ENCODE measurements at places on chromosomes 16 and 17.

GRCh38 chr17:57004944-57005579 is 27.1 kb downstream of the SCPEP1 start:
- DNase-seq: no peak

- no peak for DNase-seq
Observed at GRCh38 chr17:35856603-35857002, 12.1 kb downstream of the HEATR9 start.

GRCh38 chr16:48277158-48277557 is 29.8 kb upstream of the ABCC11 start:
- DNase-seq: no peak

GRCh38 chr17:10683853-10684252 is 13.5 kb downstream of the SCO1 start:
- DNase-seq: no peak

DNA sequence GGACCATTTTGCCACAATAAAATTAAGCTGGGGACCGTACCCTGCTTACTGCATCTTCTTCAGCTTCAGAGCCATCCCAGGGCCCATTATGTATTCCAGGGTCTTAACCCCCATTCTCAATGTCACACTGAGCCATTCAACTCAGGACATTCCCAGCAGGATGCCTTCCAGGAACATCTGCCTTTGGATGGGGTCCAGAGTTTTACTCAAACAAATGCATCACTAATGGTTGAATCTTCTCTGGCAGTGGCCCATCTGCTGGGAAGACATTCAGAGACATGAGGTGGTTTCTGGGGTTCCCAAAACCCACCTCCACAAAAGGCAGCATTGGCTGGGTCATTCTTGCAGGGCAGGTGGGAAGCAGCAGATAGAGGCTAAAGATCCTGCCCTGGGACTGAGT is 3.4 kb upstream of the SEC14L5 start:
- DNase-seq: no peak

- no peak for DNase-seq
Observed at GRCh38 chr16:1572673-1573072, 39.2 kb downstream of the IFT140 start.

DNA sequence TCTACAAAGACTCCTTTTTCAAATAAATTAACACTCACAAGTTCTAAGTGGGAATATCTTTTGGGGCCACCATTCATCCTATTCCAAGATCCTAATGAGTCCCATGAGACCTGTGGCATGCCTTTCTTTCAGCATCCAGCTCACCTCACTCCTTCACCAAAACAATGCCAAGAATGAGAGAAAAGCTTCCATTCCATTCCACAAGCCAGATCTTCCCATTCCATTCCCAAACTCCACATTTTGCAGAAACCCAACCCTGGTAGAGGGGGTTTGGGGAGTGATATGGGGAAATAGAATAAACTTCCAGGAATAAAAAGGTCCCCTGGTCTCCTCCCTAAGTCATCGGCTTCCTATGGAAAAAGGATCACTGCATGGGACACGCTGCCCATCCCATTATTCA is 392.2 kb downstream of the NPIPA8 start:
- DNase-seq: no peak

DNA sequence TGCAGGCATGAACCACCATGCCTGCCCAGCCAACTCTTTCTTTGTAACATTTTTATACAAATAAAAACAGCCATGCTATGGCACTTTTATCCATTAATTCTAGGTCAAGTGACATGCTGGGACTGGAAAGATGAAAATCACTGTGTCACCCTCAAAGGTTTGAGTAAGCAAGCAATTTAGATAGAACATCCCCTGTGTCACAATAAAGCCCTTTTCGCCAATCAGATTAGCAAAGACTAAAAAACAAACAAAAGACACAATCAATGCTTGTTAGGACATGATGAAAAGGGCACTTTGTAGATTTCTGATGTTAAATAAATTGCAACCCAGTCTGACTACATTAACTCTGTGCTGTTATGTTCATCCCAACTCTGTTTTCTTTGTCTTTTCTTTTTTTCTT is 26.4 kb downstream of the CHP2 start:
- DNase-seq: no peak

GRCh38 chr16:72123426-72123825 is 29.8 kb downstream of the DHX38 start:
- no peak for DNase-seq

DNA sequence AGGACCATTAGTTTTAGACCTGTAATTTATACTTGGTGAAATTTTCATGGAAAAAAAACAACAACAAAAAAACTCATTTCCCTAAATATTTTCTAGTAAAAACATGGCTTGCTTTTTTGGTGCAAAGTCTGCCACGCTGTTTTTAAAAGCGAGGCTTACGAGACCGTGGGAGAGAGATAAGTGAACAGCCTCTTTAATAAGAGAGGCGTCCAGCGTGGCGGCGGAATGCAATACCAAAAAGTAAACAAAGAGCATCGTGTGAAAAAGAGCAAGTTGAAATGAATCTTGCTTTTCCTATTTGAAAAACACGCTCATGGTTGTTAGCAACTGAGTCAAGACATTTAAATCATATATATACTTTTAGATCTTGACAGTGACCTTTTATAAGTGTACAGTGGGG is 10.5 kb upstream of the MSI2 start:
- no peak for DNase-seq

DNA sequence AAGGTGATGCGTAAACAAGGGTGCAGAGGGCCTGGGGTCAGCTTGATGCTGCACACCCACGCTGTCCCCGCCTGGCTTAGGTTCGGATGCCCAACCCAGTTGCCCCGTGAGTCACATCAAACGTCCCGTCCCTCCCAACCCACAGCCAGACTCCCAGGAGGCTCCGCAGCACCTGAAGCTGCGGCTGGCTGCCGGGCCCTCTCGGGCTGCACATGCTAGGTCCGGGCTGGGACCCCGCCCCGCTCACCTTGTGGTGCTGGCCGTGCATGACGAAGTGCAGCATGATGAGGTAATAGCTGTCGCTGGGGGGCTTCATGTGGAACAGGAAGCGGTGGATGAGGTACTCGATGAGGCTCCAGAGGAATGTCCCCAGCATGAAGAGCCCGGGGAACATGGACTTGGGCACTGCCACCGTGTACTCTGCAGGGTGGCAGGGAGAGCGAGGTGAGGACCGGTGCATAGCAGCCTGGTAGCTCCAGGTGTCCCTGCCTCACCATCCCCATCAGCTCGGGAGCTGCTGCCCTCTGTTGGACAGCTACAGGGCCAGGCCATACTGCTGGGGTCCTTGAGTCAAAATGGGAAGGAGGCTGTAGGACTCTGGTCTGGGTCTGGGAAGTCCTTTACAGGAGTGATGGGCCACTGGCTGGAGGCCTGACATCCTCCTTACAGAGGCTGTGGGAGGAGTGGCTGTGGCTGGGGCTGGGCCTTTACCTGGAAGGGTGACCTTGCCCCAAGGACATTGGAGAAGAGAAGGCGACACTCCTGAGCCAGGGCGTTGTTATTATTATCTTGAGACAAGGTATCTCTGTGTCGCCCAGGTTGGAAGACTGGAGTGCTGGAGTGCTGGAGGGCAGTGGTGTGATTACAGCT is 18.3 kb upstream of the MLKL start:
- no peak for DNase-seq

- DNase-seq: no peak
Observed at GRCh38 chr17:13931111-13931526, 138.2 kb upstream of the COX10 start.

DNA sequence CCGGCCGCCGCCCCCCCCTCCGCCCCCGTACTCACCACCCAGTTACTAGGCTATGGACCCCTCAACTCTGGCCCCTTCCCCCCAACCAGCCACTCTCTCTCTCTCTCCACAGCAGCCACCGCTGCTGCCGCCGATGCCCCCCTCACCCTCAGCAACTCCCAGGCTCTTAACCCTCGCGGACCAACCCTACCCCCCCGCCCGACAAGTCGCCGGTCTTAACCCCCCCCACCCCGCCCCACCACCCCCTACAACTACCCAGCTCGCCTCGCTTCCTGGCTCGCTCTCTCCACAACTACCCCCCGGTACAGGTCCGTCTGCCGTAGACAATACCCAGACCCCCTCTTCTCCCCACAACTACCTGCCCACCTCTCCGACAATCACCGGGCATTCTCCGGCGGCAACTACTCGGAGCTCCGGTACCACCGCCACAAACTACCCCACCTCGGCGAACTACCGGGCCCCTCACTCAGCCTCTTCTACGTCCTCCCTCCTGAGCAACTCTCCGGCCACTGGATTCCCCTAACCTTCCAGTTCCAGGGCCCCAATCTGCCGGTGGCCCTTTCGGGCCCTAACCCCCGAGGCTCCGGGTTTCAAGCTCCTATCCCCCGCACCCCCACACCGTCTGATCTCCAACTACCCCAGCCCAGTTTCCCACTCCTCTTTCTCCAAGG is 702 bp downstream of the PHF23 start:
- no peak for DNase-seq

DNA sequence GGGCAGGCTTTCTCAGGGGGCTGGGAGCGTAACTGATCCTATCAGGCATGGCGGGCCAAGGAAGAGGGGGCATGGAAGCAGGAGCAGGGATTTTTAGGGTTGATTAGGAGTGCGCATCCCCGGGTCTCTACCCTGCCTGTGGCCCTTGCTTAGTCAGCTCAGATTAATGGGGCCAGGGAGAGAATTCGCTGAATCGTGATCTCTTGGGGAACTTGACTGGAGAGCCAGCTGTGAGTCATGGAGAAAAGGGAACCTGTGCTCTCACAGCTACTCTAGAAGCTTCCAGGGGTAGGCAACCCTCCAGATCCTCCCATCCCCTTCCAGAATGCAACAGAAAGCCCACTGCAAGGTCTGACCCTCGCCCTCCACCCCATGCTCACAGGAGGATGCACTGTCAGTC is 3.6 kb downstream of the FOXN1 start:
- DNase-seq: no peak

- no peak for DNase-seq
Observed at GRCh38 chr17:72661116-72661944, 431.2 kb downstream of the SLC39A11 start.

GRCh38 chr17:70345061-70345460 is 175.7 kb downstream of the KCNJ2 start:
- DNase-seq: no peak

DNA sequence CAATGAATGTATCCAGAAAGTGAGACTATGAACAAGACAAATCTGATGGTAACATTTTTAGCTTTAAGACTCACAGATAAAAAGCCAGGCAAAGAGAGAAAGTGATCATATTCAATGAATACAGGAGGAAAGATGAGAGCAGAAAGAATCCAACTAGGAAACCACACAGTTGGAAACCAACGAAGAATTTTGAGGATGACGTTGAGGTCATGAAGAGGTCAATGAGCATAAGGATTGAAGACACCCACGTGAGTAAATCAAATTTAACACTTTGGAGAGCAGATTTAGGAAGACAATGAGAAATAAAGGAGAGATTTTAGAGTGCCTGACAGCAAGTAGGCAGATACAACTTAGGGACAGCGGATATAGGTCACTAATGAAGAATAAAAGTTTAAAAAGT is 948.1 kb downstream of the KCNJ2 start:
- no peak for DNase-seq

- no peak for DNase-seq
Observed at GRCh38 chr17:60717814-60718213, 40.2 kb downstream of the BCAS3 start.

GRCh38 chr17:16987066-16987829 is 15.3 kb upstream of the TNFRSF13B start:
- no peak for DNase-seq

DNA sequence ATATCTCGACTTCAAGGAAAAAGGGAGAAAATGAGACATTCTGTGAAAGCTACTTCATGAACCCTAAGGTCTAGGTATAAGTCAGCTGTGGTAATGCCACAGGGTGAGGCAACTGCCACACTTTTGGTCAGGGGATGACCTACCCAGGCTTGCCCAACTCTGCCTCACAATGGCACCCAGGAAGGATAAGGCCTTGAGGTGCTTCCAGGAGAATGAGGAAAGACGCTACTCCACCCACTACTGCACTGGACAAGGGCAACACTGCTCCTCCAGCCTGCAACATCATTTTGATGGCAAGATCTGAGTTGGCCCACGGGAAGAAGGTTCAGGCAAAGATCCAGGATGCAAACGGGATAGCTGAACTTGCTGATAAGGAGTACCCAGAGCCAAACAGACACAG is 22.0 kb upstream of the GFOD2 start:
- no peak for DNase-seq

All from cortex of kidney (tissue), 1 donor.